ENCODE measurements at places on chromosomes 12 and 14. TPM values are rescaled to one million over a fixed set of nuclear protein-coding genes. Genes with fewer than 3 reads are reported as not detected.
A peak's percentile ranks its signal among the peaks of the same experiment; 100 is the strongest.

DNA sequence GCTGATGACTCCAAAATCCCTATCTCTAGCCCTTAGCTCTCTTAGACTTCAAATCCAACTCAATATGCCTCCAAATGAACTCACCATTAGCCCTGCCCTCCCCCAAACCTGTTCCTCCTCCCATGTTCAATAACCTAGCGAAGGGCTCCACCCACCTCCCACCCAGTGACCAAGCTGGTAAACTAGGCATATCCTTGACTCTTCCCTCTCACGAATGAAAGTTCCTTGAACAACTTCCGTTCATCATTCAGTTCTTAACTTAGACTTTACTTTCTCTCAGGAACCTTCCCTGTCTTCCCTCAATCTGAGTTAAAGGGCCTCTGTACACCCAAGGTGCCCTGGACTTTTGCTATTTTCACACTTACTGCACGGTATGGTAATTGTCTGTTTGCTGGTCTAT is 1.9 kb upstream of the KLHDC1 start:
- DNase-seq = no peak

DNA sequence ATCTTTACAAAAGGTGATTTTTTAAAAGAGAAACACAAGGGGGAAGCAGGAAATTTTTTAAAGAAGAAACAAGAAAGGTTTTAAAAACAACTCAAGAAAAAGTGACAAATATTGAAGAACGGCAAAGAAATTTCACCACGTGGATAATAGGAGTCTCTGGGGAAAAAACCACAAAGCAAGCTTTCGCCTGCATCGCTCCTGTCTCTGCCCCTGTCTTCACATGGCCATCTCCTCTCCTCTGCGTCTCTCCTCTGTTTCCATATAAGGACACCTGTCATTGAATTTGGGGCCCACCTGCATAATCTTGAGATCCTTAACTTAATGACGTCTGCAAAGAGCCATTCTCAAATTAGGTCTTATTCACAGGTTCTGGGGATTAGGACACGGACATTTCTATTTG is 175.8 kb downstream of the ETV6 start:
- no peak for DNase-seq

Gene SPTB
- 0.10 TPM for total RNA-seq

DNA sequence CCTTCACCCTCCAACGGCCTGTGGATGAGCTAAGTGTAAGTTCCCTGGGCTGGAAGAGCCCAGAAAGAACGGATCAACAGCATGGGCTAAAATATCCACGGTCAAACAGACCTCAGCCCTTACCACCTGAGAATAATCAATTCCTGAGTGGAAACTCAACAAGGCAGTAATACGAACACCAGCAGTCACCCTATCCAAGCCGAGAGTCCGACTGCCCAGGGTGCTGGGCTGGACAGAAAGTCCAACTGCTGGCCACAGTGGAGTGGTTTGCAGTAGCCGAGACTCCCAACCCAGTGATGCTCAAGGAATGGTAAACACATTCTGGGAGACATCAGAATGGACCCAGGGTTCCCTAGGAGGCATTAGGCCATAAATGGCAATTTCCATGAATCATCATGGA is 36.8 kb downstream of the ANO2 start:
- no peak for DNase-seq

DNA sequence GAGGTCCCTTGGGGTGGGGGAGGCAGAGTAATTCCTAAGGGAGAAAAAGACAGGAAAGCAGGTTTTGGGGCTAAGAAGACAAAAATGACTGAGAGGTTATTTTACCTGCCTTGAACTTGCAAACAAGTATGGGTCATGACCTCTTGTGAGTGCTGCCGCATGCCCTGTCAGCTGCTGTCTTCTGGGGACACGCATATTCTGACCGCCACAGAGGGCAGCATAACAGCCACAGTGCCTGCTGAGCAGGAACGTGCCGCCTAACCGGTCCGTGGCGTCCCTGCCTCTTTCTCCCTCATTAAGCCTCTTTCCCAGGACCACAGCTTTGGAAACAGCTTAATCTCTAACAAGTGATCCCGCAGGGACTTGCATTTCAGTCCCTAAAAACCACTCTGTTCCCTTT is 51.3 kb upstream of the KCNA1 start:
- DNase-seq = no peak

Gene GPR84
- 0.18 TPM for total RNA-seq

GRCh38 chr12:13206560-13206897 is 10.0 kb downstream of the EMP1 start:
- DNase-seq = no peak

- DNase-seq = no peak
These were observed 72.1 kb downstream of the AVPR1A start for GRCh38 chr12:63078906-63079305.

DNA sequence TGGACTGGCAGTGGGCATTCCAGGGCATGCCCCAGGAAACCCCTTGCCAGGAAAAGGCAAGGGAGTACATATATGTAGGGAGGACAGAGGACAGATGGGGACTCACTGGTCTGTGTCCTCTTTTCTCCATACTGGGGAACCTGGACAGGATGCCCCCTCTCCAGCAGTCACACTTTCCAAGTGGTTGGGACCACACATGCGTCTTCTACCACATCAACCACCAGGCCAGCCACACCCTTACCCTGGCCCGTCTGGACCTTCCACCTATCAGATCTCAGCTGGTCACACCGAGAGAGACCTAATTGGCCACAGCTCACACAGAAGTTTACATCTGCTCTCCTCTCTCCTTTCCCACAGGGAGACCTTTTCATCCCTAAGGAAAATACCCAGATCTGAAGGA is 8.3 kb downstream of the ANKRD33 start:
- no peak for DNase-seq

- no peak for DNase-seq
These were observed 31.8 kb upstream of the GALNT9 start for GRCh38 chr12:132360906-132361777.

GRCh38 chr14:41899416-41899815 is 292.7 kb downstream of the LRFN5 start:
- no peak for DNase-seq

DNA sequence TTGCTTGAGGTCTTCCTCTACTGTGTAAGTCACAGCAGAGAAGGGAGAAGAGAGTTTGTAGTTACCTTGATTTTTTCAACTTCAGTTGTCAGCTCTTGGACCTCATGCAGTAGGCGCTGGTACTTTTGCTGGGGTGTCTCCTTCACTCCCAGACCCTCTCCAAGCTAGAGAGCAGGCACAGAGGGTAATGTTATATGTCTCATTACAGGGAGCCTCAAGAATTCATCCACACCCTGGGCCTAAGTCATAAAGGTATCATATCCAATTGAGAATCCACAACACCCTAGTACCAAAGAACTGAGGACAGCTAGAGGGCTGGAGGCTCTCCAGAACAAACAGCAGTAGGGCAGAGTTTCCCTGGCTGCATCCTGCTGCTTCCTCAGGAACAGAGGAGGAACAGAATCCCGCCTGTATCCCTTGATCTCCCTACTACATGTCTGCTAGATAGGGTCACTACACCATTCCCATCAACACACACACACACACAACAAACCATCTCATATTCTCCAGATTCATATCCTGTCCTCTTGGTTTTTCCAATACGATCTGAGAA is 11.9 kb downstream of the DCTN2 start:
- no peak for DNase-seq

Gene MAP1LC3B2
- 0.83 TPM for total RNA-seq

DNA sequence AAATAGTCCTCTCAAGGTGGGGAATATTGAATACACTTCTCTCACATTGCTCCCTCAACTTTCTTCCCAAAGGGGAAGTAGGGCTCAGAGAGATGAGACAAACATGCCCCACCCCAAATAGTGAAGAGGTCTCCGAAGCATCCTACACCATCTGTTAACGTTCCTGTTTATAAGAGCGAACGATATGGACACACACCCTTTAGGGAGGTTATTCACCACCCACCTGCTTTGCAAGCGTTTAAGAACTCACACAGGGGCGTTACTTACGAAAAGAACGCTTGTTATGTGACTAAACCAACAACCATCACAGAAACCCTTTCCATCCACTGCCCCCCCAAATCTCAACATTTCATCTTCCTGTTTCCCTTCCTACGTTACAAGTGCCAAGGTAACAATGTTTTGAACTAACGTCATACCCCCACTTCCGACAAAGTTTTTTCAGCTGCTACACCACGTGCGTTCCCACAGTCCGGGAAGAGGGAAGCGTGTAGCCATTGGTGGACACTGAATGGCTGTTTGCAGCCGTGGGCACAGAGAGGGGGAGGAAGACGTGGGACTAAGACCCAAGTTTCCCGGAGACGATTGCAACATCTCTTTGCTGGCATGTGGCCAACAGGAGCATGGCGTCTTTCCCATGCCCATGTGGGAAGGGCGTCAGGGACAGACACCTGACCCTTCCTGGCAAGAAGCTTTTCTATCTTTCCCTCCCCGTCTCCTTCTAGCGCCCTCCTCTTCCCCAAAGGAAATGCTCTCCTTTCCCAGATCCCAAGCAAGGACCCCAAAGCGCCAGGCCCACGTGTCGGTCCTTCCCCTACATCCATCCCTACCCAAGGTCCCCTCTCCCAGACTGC is 1.2 kb downstream of the YBX3 start:
- peak; percentile 46 for DNase-seq

GRCh38 chr14:69711881-69712560 is 54.9 kb upstream of the SRSF5 start:
- no peak for DNase-seq

Gene CLEC1B
- not detected for total RNA-seq

- DNase-seq = no peak
These were observed 99.6 kb upstream of the HECTD1 start for GRCh38 chr14:31307198-31307597.

DNA sequence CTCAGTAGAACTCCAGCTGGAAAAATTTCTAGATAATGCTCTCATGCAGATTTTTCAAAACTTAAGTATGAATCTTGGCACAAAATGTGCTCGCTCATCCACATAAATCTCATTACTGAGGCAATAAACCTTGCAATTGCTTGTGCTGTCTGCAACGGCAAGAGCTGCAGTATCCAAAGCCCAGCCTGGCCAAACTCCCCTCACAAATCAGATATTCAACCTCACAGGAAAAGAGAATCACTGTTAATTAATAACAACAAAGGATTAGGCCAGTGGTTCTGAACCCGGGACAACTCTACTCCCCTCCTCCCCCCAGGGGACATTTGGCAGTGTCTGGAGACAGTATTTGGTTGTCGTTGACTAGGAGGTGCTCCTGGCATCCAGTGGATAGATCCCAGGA is 19.2 kb upstream of the CORO1C start:
- no peak for DNase-seq

- DNase-seq = no peak
These were observed 645.6 kb upstream of the TMEM132C start for GRCh38 chr12:127621366-127621765.

DNA sequence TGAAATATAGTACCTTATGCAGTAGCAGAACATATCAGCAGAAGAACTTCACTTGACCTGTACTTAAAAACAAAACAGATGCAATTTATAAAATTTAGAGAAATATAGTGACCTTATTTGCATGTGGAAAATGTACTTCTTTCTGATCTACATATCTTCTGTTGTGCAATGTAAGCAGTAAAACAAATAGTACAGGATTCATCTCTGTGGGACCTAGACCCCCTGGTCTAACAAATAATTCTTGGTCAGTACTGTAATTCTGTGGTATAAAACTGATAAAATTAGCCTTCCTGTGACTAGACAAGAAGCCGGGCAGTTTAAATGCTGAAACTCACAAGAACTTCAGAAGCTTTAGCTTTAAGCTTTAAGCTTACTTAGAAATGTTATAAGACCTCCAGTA is 21.6 kb downstream of the HIF1A start:
- no peak for DNase-seq

DNA sequence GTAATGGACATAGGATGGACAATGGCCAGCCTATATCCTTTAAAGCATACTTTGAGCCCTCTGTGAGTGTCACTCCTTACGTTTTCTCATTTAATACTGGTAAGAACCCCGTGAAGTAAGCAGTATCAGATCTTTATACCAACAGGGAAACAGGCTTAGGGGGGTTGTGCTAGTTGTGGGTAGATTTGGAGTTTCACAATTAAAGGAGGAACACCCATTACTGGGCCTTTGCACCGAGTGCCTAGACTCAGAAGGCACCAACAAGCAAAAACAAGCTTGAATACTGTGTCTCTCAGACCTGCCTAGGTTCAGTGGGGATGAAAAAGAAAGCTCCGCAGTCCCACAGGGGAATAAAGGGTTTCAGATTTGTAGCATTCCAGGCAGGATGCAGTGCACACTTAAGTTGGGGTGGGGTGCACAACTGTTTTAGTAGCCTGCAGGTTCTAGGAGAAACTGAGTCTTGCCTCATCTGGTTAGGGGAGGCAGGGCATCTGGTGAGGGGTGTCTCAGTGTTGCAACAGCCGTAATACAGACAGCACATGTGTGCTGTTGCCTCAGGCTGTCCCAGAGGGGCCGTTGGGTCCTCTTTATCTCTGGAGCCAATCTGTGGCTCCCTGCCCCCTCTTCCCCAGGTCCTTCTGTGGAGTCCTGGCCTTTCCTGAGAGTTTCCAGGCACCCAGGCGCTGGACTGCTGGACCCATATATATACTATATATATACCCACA is 51.2 kb downstream of the IRAK3 start:
- DNase-seq = no peak

GRCh38 chr14:104517426-104517825 is 62.1 kb upstream of the C14orf180 start:
- no peak for DNase-seq

Gene KRT6B
- not detected for total RNA-seq

DNA sequence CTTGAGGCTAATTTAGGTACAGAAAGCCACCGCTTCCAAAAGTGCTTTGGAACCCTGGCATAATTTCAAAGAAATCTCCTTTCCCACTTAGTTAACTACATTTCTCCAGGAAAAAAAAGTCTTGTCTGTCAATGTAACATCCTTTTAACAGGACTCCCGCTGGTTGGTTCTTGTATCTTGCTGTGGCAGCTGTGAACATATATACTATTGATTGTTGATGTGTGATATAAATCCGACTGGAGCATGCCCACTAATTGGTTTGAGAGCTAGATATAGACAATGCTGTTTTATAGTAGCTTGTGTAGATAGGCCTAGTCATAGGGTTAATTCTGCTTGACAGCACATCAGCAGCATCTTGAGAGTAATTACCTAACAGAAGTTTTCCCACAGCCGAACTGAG is 89.6 kb downstream of the MSRB3 start:
- no peak for DNase-seq

Gene TTC9
- total RNA-seq = 14.7 TPM

GRCh38 chr14:29370024-29370423 is 557.6 kb downstream of the PRKD1 start:
- no peak for DNase-seq

DNA sequence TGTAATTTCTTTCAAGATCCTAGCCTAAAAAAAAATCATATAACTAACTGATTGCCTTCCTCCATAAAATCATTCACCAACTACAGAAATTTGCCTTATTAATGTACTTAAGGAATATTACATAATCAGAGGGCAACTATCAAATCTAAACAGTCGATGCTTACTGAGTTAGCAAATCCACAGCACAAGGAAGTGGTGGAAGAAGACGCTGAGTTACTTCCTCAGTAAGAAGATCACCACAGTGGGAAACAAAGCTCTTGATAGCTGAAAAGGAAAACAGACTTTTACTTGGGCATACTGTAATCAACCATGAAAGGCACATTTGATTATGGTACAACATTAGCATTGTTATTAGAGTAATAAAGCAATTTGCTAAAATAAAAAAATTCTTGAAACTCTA is 48.7 kb downstream of the HEATR5A start:
- no peak for DNase-seq
